ENCODE measurements at places on chromosomes 3 and 15.
A peak's percentile ranks its signal among the peaks of the same experiment; 100 is the strongest.

DNA sequence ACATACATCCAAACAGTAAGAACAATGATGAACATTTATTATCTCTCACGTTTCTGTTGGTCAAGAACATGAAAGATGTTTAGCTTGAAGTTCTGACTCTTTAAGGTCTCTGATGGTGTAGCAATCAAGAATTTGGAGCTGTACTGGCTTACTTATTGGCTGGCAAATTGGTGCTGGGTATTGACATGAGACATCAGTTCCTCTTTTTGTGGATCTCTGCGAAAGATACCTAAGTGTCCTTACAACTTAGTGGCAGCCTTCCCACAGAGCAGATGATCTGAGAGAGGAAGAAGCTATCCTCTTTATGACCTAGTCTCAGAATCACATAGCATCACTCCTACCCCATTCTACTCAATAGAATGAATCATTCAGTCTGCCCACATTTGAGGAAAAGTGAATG is 309.8 kb upstream of the DCBLD2 start:
- DNase-seq: no peak

DNA sequence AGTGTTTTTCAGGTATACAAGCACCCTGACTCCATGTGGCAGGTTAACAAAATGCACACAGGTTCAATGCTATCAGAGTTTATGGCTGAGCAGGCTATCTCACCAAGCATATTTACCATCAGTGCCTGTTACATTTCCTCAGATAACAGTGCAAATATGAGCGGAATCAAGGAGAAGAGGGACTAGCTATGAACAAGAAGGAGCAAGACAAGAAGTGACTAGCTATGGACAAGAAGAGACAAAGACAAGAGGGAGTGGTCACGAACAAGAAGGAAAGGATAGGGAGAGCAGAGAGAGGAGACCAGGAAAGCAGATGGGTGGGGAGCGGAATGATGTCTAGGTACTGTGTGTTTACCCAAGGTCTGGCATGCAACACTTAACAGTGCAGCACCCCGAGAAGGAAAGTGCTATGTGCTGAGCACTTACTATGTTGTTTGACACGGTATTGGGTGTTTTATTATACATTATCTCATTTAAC is 8.6 kb downstream of the ILDR1 start:
- no peak for DNase-seq

DNA sequence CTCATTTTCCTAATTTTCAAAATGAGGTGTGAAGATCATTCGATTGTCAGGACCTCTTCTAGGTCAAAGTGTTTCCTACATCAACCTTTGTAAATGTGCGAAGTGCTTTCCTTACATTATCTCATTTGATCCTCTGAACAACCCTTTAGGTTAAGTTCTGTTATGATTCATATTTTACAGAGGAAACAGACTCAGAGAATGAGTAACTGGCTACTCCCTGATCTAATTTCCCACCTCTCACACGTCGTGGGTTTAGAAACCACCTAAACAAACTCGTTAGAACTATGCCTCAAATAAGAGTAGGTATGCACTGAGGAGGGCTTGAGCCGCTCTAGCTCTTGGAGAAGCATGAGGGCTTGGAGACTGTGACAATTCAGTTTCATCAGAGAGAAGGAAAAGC is 148.6 kb downstream of the CD47 start:
- no peak for DNase-seq

GRCh38 chr15:70164156-70164900 is 66.6 kb upstream of the TLE3 start:
- DNase-seq: peak; percentile 32
